ENCODE measurements at places on chromosomes 5 and 9. TPM values are rescaled to one million over a fixed set of nuclear protein-coding genes. Genes with fewer than 3 reads are reported as not detected.

Gene NUP155
- 41.9 TPM for total RNA-seq

Gene DRD1
- total RNA-seq, result not detected

Gene C5orf52
- total RNA-seq, result not detected

Gene PKD2L2
- total RNA-seq, result 0.53 TPM

Gene CER1
- 1.1 TPM for total RNA-seq

Gene SLC34A1
- 166 TPM for total RNA-seq

Gene ABO
- total RNA-seq, result 5.1 TPM

Gene SOWAHA
- total RNA-seq, result 6.9 TPM

Gene FRMD3
- 16.6 TPM for total RNA-seq

Gene CRB2
- 27.5 TPM for total RNA-seq

Gene RASGRF2
- total RNA-seq, result 3.5 TPM

Gene SMIM27
- 12.8 TPM for total RNA-seq

Gene AQP3
- total RNA-seq, result 108 TPM

Gene CDK7
- 25.5 TPM for total RNA-seq

Gene SPAG8
- total RNA-seq, result 2.6 TPM

Gene IGFBPL1
- 2.2 TPM for total RNA-seq

Gene PTGER4
- total RNA-seq, result 47.2 TPM

Gene PRDM9
- not detected for total RNA-seq

Gene SVEP1
- total RNA-seq, result 18.5 TPM

Gene LHFPL2
- total RNA-seq, result 62.5 TPM

Gene EXOSC3
- total RNA-seq, result 33.7 TPM

Gene IL31RA
- total RNA-seq, result not detected

Gene PTGR1
- 152 TPM for total RNA-seq

Gene NOXA1
- 5.3 TPM for total RNA-seq

Gene SLC46A2
- total RNA-seq, result 0.64 TPM

Gene F2RL2
- total RNA-seq, result 1.1 TPM

Gene MRPS2
- 28.3 TPM for total RNA-seq

Gene NME5
- 6.9 TPM for total RNA-seq

Gene GRM6
- total RNA-seq, result not detected

Gene PCDHB7
- total RNA-seq, result 4.4 TPM

Gene PCDHGA10
- 9.1 TPM for total RNA-seq

Gene TLX3
- total RNA-seq, result not detected

Gene MLANA
- total RNA-seq, result 0.41 TPM

Gene SLC25A46
- total RNA-seq, result 58.4 TPM

Gene MAMDC4
- total RNA-seq, result 10.9 TPM

Gene SAPCD2
- 7.2 TPM for total RNA-seq

Gene RANBP3L
- total RNA-seq, result 13.3 TPM

Gene C5orf34
- 6.2 TPM for total RNA-seq

Gene TAF1L
- not detected for total RNA-seq

Gene ADAMTS6
- 7.6 TPM for total RNA-seq

Gene PCDHGB1
- 6.0 TPM for total RNA-seq

Gene MARCHF11
- 0.35 TPM for total RNA-seq

Gene CDH18
- 2.6 TPM for total RNA-seq

Gene ANXA2R
- total RNA-seq, result 4.3 TPM

Gene AJM1
- 1.5 TPM for total RNA-seq

Gene TRIP13
- total RNA-seq, result 6.1 TPM

Gene PCDHA4
- total RNA-seq, result 1.8 TPM

Gene GFPT2
- 11.9 TPM for total RNA-seq

Gene DMRT3
- 0.58 TPM for total RNA-seq

Gene ZNF366
- total RNA-seq, result 4.4 TPM

Gene SGCD
- total RNA-seq, result 26.6 TPM

Gene CTNND2
- total RNA-seq, result 1.1 TPM
